ENCODE measurements at places on chromosomes 7 and 10.

DNA sequence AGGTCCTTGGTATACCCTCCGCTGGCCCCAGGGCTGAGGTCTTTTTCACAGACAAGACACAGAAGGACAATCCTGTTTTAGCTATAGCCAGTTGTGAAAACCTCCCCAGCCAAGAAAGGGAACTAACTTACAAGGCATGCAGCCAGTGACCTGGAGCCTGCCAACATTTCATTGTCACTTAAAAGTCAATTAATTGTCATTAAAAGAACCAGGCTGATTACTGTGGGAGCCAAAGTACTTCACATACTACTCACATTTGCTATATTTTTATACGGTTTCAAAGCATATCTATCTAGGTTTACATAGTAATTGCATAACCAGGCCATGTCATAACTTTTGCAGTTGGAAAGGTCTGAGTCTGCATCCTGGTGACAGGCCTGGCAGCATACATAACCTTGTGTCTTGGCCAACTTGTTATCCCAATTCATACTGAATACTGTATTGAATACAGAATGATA lies 31.1 kb downstream of the NRBF2 start:
- no peak for DNase-seq

DNA sequence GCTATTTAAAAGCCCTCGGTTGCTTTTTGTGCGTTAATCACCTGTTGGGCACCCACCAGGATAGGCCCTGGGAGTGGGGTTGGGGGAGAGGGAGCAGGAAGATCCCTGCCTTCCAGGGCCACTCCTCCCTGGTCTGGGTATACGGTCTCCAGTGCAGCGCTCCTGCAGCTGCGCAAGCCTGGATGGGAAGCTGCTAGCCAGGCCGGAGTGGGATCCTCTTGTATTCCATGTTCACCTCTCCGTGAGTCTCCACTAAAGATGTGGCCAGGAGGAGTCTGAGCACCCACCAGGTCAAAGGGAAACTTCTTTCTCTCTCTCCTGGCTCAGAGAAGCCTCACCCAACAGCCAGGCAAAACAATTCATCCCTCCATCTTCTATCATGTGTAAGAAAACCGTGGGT lies 78.8 kb upstream of the ANLN start:
- DNase-seq, result no peak

GRCh38 chr10:76641215-76641614 lies 996.4 kb downstream of the KCNMA1 start:
- no peak for DNase-seq

GRCh38 chr10:20959242-20959641 lies 62.1 kb upstream of the NEBL start:
- DNase-seq, result no peak

- DNase-seq, result no peak
Observed at GRCh38 chr10:113822174-113822573, 31.7 kb downstream of the DCLRE1A start.

Data from inflammatory macrophage treated with lipopolysaccharide for 1 hour (primary cell).